A549 (cell line): ENCODE measurements at places on chromosomes 4 and X. TPM values are rescaled to one million over a fixed set of nuclear protein-coding genes. Genes with fewer than 3 reads are reported as not detected.

GRCh38 chr4:1300466-1301455 lies 11.1 kb downstream of the MAEA start:
- no peak for DNase-seq

DNA sequence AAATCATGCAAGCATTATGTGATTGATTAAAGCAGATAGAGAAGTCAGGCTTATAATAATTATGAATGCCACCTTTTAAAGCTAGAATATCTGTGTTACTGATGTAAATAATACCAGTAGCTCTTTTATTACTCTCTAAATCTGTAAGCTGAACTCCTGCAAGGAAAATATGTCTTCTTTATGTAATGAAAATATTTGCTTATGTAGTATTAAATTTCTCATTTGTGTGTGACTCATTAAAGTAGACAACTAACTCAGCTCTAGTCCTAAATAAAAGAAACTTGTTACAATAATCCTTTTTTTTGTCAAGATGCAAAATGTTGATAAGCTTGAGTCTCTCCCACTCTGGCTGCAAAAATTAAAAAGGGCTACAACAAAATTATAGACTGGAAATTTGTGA lies 137.7 kb upstream of the FAT1 start:
- DNase-seq = no peak

DNA sequence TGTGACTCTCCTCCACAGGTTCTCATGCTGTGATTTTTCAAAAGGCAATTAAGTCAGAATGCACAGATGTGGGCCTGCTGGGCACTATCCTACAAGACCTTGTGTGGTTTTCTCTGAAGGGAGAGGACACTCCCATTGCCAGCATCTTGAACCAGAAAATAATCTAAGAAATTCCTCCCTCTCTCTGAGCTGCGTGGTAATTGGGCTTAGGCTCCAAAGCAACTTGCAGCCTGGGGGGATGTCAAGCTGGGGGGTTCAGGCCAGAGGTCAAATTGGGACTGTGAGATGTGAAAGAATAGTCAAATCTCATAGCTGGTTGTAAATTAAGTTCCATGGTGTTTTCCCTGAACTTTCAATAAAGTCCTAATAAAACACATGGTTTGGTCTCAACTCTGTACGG lies 350.6 kb upstream of the SLC7A11 start:
- no peak for DNase-seq

DNA sequence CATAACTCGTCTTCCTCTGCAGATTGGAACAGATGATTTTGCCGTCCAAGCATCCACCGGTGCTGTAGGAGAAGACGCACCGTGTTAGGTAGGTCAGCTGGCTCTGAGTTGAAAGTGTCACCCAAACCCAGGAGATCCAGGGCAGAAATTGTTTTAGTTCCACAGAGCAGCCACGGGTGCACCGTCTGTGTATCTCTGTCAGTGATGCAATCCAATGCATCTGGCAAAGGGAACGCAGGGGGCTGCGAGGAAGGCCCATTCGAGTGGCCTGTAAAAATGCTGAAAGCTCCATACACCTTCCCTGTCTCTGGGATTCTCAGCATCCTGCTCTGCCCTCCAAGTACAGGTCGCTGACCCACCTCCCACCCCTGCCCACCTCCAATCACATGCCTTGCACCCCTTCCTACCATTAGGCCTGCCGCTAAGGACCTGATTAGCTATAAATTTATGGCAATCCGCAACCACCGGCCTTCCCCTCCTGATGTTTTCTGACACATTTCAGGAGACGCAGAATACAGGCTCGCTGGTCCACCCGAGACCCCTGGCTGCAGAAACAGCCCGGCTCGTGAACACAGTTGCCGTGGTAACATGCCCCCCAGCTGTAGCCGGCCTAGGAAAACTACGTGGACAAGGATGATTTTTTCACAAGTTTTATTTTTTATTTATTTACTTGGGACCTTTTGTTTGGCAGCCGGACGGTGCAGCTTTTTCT lies 39.7 kb upstream of the SHOX start:
- no peak for DNase-seq

DNA sequence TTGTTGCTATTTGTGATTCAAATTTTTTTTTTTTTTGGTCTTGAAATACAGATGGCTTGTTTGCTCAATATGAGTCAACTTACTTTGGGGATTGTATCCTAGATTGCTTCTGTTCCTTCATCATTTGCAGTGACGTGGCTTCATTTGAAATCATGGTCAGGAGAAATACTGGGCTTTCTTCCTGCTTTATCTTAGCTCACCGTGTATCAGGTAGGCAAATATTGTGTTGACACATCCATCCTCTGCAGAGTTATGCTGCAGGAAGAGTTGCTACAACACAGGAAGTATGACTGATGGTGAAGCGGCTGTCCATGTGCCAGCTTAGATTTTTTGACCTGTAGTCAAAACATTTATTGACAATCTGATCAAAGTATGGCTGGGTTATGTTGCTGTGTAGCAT lies 232.2 kb downstream of the C4orf33 start:
- peak; percentile 12 for DNase-seq

- no peak for DNase-seq
These were observed 111.6 kb upstream of the CXCL13 start for GRCh38 chr4:77493829-77494551.

DNA sequence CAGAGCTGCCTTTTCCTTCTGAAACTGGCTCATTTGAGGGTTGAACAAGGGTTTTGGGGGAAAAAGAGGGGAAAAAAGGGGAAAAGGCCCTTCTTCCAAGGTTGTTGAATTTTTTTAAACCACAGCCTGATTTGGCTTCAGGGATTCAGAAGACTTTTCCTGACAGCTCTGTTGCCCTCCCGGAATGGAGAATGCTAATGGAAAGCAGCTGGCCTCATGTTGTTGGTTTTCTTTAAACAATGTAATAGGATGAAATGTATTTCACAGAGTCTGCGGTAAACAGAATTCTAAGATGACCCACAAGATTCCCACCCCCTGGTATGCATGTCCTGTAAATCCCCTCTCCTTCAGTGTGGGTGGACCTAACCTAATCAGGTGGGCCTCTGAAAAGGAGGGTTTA lies 3.3 kb upstream of the KIAA1210 start:
- no peak for DNase-seq

DNA sequence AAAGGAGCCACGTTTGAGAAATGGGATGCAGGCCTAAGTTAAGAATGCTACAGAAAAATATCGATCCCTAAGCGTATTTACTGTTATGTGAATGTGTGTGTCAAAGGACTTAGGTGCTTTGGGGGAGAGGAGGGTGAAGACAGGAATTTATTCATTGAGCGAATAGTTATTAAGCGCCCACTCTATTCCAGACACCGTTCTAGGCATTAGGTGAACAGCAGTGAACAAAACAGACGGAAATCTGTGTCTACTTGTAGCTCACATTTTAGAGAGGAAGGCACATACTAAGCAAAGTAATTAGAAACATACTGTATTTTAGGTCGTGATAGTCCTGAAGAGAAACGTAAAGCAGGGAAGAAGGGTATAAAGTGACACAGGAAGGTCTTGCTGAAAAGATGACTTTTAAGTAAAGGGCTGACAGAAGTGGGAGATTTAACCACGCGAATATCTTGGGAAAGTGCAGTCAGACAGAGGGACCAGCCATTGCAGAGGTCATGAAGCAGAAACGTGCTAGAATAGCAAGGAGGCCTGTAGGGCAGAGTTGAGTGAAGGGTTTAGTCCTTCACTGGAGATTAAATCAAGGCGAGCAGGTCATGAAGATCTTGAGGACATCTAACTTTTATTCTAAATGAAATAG lies 541 bp downstream of the AIMP1 start:
- peak; percentile 0 for DNase-seq

DNA sequence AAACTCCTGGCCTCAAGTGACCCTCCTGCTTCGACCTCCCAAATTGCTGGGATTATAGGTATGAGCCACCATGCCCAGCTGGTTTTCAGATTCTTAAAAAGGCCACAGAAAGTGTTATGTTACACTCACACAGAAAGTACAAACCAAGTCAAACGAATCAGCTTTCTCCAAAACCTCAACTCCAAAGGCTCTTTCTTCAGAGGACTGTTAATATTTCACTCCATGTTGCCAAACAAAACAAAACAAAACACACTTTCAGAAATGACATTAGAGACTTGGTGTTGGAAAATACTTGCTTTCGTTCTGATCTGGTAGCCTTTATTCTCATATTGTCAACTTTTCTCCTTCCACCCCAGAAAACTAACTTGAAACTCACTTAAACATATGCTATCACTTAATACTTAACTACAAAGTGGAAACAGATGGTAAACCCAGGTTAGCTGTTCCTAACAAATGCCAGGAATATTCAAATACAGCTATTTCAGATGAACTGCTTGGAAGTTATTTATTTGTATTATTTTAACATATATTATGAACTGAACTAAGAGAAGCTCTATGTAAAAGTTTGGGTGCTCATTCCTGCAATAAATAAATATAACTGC lies 34.7 kb downstream of the RLIM start:
- no peak for DNase-seq

DNA sequence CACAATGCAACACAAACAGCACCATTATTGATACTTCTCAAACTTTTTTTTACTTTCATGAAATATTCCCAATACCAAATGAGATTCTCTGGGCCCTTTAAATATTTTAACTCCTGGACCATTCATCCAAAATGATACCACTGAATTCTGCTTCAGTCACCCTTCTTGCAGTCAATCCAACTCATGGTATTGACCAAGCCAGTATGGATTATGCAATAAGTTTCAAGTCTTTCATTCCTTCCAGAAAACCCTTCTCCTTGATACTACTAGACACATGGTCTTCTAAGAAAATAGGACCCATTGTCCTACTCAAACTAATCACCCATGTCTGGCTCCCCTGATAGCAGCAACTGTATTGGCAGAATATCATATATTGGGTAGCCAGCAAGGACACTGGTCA lies 23.0 kb downstream of the ZNF721 start:
- DNase-seq = no peak

GRCh38 chrX:81261576-81261975 lies 59.7 kb downstream of the SH3BGRL start:
- peak; percentile 2 for DNase-seq

GRCh38 chr4:7591409-7592053 lies 156.8 kb upstream of the PSAPL1 start:
- DNase-seq = no peak

DNA sequence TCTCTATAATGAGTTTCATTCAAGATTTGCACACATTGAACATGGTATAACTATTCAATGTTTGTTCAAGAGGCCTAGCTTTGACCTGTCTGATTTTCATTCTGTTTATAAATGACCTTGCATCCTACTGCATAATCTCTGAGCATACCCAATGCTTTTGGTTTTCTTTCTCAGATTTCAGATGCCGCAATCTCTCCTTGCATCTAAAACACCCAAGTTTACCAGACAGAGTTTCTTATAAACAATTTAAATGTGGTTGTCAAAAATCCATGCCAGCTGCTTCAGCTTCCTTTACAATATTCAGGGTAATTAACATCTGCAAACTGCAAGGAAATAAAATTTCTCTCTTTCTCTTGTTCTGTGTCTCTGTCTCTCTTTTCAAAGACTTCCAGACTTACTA lies 123.0 kb upstream of the PCDH18 start:
- no peak for DNase-seq

- peak; percentile 48 for DNase-seq
These were observed 568.6 kb upstream of the BOD1L1 start for GRCh38 chr4:14196131-14196530.

DNA sequence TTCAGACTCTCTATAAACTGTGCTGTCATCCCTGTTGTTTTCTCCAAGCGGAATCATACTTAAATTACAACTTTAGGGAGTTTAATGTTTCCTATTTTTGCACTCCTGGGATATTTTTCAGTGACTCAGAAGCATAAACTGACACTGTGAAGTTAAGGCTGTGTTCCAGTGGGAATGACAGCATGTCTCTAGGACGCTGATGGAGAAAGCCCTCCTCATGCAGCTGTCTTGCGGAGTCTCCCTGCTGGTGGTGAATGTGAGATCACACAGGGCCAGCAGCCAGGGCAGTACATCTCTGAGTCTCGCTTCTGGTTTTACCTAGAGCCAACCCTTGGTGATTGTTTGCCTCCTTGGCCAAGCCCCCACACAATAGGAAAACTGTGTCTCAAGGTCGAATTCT lies 53.3 kb downstream of the NFKB1 start:
- DNase-seq = no peak

- no peak for DNase-seq
These were observed 52.2 kb downstream of the SPARCL1 start for GRCh38 chr4:87476934-87477333.

GRCh38 chr4:61520681-61521160 lies 320.6 kb downstream of the ADGRL3 start:
- no peak for DNase-seq

DNA sequence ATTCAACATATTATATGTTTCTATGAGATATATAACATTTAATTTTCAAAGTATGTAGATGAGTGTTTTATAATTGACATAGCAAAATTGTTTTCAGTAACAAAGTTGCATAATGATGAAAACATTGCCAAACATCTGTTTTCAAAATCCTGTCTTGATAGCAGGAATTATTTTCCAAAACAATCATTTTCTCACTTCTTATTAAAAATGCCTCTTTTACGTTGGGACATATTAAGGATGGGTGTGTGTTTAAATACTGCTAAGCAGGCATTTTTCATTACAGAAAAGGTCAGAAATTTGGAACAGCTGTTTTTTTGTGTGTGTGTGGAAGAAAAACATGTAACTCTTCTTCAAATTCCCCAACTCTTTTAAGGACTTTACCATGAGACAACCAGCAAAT lies 452.0 kb downstream of the SPRY1 start:
- DNase-seq = no peak

GRCh38 chr4:77151241-77151640 lies 5.8 kb upstream of the CCNG2 start:
- DNase-seq = no peak

GRCh38 chr4:105148776-105149175 lies 2.1 kb downstream of the TET2 start:
- no peak for DNase-seq

GRCh38 chrX:35351212-35351611 lies 408.6 kb downstream of the FAM47B start:
- no peak for DNase-seq

GRCh38 chr4:145440292-145441007 lies 41.2 kb upstream of the SMAD1 start:
- no peak for DNase-seq

The ASB12 gene
- polyA plus RNA-seq = 0.07 TPM in 1 of 3 replicates, not detected in the others

The NALF2 gene
- 1.7 to 2.2 TPM (median 2.1 TPM) in 3 replicates for polyA plus RNA-seq

The GPC4 gene
- polyA plus RNA-seq = 0.01 TPM in 1 of 3 replicates, not detected in the others

The CCNB3 gene
- 1.3 to 1.9 TPM (median 1.5 TPM) in 3 replicates for polyA plus RNA-seq

The FAM184B gene
- polyA plus RNA-seq = 0.01 to 0.04 TPM in 2 of 3 replicates, not detected in the other

The GAGE1 gene
- not detected in 3 replicates for polyA plus RNA-seq

The UGT2B10 gene
- polyA plus RNA-seq = 0.12 TPM in 2 of 3 replicates, not detected in the other

The STARD8 gene
- polyA plus RNA-seq = 1.2 to 1.7 TPM (median 1.5 TPM) in 3 replicates

The RBM46 gene
- polyA plus RNA-seq = not detected in 3 replicates

The CLIC2 gene
- 0.20 to 0.32 TPM (median 0.20 TPM) in 3 replicates for polyA plus RNA-seq

The GAGE12F gene
- not detected in 3 replicates for polyA plus RNA-seq

The RBM47 gene
- 33.2 to 43.3 TPM (median 41.5 TPM) in 3 replicates for polyA plus RNA-seq
